ENCODE measurements at places on chromosomes 11 and 22.

GRCh38 chr11:17570034-17570433 is 23.0 kb downstream of the OTOG start:
- DNase-seq = no peak

- no peak for DNase-seq
Observed at GRCh38 chr11:16804104-16804947, 65.9 kb downstream of the C11orf58 start.

DNA sequence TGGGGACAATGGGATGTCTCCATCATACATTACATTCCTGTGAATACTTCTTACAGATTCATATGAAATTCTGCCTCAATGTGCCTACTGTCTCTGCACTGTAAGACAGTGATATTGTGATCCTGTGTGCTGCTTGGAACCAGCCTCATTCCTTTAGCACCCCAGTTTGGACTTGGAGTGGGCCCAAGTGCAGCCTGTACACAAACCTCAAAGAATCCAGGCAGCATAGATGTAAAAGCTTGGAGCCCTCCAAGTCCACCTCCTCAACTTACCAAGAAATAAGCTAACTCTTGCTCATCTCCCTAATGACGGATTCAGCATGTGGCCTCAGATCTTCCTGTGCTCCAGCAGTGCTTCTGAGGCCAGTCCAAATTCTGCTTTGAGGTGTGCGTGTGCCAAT is 24.4 kb downstream of the GRAP2 start:
- no peak for DNase-seq

DNA sequence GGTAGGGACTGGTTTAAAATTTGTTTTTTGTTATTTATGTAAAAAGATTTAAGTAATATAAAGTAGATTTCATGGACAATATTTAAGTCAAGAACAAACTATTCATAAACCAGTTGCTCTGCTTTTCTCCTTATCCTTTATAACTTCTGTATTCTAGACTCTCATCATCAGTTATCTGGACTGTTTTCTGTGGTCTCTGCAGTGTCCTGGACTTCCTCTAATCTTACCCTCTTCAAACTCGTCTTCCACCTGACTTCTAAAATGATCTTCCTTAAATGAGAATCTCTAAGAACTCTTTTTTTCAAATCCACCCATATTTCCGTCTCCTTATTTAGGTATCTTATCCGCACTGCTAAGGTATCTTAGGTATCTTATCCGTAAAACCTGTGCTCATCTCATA is 8.1 kb downstream of the RRM1 start:
- no peak for DNase-seq

GRCh38 chr11:9566561-9567063 is 6.9 kb upstream of the WEE1 start:
- DNase-seq = no peak

DNA sequence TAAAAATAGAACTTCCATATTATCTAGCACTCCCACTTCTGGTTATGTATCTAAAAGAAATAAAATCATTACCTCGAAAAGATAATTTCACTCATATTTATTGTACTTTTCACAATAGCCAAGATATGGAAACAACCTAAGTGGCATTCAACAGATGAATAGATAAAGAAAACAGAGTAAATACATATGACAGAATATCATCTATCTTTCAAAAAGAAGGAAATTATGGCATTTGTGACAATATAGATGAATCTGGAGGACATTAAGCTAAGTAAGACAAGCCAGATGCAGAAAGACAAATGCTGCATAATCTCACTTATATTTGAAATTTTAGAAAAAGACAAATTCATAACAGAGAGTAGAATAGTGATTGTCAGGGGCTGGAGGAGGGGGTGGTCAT is 590.0 kb upstream of the ANO3 start:
- DNase-seq = no peak

- DNase-seq = no peak
Observed at GRCh38 chr11:66840317-66841091, 2.7 kb upstream of the RCE1 start.

DNA sequence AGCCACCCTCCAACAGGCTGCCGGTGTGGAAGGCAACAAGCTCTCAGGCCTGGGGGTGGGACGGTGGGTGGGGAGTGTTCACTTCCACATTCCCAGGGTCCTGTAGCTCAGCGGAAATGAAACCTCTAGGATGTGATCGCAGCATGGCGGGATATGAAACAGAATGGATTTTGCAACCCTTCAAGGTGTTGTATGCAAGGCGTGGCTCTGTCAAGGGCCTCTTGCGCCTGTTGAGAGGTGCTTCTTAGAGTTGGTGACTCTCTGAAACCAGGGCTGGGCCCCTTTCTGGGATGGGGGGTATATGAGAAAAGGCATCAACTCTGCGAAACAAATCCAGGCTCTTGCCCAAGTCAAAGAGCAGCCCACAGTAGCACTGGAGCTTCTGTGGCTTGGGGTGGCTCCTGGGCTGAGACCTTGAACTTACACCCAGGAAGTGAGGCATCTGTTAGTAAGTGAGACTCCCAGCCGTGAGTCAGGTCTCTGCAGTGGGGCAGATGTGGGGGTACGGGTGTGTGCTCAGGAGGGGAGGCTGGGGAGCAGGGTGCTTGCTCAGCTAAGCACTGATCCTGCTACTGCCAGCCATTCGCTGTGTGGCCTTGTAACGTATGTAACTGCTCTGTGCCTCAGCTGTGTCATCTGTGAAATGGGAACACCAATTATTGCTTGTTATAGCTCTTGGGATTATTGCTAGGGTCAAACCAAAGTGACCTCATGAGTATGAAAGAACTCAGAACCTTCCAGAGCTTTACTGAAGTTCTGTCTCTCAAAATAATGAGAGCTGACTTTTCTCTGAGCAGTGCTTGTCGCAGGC is 28.3 kb downstream of the NECTIN1 start:
- no peak for DNase-seq

DNA sequence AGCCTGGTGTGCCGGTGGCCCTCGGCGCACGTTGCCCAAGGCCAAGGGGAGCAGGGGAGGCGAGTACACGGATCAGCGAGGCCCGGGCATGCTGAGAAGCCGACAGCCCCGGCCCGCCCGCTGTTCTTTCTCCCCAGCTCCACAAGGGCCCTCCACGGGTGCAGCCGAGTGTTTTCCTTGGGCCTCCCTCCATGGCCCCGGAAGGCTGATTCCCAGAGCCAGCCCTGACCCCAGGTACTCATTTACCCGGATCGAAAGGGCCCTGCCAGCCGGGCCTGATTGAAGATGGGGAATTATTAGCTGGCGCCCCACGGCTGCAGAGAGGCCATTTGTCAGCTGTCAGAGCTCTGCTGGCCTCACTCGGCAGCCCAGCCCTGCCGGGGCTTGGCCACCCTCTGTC is 53.1 kb downstream of the WNT7B start:
- DNase-seq = no peak

DNA sequence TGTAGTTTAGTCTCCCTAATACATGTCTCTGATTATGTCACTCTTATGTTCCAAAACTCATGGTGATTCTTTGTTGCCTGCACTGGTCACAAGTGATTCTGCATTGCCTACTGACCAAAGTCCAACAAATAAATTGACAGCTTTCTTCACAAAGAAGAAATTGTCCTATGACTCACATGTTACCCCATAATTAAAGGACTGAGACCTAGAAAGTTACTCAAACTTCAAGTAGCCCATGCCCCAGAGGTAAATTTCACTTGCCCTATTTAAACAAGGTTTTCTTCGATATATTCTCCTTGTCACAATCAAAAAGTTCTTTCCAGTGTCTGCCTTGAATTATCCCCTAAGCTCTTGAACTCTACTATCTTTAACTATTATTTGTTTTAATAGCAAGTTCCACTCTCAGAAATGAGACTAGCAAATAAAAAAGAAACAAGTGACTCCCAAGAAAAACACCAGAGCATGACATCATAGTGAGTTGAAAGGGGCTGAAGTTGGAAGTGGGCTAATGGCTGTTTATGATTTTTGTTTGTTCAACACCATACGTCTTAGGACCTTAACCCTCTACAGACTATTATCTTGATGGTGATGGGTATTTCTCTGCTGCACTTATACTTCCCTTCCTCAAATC is 94.5 kb upstream of the BLID start:
- no peak for DNase-seq

GRCh38 chr11:1563149-1563638 is 8.9 kb downstream of the DUSP8 start:
- no peak for DNase-seq

GRCh38 chr11:90286640-90287039 is 63.8 kb upstream of the CHORDC1 start:
- no peak for DNase-seq

DNA sequence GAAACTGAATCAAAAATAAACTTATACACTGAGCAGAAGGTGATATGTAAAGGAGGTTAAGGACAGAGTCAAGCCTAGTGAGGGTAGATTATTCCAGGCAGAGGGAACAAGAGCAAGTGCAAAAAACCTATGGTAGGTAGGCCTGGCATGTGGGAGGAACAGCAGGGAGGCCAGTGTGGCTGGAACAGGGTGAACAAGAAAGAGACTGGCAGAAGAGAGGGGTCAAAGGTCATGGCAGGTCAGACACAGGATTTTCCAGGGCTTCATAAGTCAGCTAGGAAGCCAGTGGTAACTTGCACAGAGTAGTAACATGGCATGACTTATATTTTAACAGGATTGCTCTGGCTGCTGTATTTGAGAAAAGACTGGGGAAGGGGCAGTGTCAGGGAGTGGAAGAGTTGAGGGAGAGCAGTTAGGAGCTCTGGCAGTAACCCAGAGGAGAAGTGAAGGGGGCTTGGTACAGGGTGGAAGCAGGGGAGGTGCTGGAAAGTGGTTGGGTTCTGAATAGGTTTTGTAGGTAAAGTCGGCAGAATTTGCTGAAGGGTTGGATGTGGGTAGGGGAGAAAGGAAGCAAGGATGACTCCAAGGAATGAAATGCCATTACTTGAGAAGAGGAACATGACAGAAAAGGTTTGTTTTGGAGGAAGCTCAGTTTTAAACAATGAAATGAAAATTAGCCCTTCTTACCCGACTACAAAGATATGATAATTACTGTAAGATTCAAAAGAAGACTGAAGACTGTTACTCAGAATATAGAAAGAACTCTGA is 86.2 kb downstream of the ZNRF3 start:
- DNase-seq = no peak

GRCh38 chr22:19130959-19131684 is at the start of gene TSSK2:
TSSK2 (plus strand) TSS chr22:19131308; CDS start chr22:19131400, 92 bp downstream.
- DNase-seq = no peak

GRCh38 chr11:69969890-69970784 is 108.0 kb upstream of the ANO1 start:
- DNase-seq = no peak

DNA sequence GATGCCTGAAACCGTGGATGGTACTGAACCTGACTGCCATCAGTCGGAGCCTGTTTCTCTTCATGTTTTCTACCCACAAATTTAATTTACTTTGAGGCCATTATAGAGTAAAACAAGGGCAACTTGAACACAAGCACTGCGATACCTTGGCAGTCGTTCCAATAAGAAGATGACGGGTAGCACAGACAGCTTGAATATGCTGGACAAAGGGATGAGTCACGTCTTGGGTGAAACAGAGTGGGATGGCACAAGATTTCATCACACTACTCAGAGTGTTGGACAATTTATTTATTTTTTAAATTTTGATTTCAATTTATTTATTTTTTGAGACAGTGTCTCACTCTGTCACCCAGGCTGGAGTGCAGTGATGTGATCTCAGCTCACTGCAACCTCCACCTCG is 5.7 kb downstream of the DIXDC1 start:
- no peak for DNase-seq

- DNase-seq = no peak
Observed at GRCh38 chr11:92384802-92385201, 160.2 kb downstream of the FAT3 start.

DNA sequence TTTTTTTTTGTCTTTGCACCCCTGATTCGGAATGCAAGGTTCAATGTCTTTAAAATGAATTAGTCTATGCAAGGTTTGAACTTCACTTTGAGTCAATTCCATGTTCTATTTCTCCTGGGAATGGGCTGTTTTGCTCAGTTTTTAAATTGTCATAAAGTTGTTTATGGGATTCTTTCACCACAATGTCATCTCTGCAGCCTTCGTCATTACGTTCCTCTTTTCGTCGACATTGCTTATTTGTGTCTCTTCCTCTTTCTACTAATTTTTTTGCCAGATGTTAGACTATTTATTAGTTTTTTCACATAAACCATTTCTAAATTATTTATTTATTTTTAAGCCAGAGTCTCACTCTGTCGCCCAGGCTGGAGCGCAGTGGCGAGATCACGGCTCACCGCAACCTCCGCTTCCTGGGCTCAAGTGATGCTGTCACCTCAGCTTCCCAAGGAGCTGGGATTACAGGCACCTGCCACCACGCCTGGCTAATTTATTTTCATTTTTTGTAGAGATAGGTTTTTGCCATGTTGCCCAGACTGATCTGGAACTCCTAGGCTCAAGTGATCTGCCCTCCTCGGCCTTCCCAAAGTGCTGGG is 7.1 kb upstream of the TNNT3 start:
- no peak for DNase-seq

DNA sequence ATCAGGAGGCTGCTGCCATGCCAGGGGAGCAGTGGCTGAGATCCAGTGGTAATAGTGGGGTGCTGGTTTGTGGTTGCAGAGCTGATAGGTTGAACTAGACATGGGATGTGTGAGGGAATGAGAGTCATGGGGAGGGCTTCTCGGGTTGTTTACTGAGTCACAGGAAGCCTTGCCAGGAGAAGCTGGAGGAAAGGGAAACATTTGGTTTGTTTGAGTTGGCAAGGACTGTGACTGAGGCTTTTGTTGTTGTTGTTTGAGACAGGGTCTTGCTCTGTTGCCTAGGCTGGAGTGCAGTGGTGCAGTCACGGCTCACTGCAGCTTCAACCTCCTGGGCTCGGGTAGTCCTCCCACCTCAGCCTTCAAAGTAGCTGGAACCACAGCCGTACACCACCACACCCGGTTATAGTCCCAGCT is 49.3 kb downstream of the CABIN1 start:
- DNase-seq = no peak

- DNase-seq = no peak
Observed at GRCh38 chr11:112016765-112017376, 8.3 kb upstream of the DLAT start.

DNA sequence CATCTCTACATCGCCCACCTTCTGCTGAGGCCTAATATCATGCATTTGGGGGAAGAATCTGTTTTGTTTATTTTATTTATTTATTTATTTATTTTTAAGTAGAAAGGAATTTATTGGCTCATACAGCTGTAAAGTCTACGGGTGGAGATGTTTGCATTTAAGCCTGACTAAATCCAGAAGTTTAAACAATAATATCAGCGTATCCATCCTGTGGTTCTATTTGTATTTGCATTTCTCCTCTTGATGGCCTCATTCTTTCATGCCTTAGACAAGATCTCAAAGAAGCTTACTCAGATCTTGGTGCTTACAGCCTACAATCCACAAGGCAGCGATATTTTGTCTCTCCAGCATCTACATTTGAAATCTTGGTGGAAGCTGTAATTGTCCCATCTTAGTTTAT is 67.1 kb upstream of the CARD18 start:
- no peak for DNase-seq

Data from activated T-helper 1 cell treated with anti-CD3 and anti-CD28 coated beads, Interleukin-2, amount 50 U/mL, for 16 hours (primary cell).